ENCODE measurements at places on chromosomes 2 and 18.

DNA sequence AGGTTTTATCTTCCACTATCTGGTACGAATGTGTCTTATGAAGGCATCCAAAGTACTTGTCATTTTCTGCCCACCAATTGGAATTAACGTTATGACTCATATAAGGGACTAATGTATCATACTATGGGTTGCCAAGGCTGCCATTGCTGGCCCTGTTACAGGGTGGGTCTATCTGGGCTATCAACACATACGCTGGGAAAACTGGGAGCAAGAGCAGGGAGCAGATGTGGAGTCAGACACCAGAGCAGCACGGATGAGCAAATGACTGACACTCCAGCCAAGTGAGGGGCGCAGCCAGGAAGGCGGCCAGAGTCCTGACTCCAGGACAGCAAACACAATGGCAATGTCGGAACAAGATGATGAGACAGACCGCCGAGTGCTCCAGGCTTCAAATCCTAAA, 145.9 kb downstream of the COPS8 start:
- no peak for DNase-seq

DNA sequence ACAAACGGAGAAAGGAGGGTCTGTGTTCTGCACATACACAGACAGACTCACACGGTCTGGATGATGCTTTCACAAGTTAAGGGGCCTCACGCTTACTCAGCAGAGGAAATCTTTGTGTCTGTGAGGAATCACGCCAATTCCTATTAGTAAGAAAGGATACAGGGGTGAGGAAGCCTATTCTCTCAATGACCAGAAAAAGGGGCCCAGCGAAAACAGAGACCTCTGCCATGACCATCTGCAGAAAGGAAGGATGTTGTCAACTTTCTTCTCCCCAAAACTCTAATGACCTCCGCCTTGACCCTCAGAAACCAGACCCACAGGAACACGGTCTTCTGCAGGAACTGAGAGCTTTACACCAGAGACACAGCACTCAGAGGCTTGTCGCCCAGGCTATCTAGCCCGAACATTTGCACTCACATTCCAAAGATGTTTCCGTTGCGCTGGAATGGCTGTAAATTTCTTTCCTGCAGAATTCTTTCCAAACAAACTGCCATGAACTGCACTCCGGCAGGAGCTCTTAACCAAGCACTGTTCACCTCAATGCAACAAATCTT, 186.3 kb downstream of the TCF4 start:
- DNase-seq: peak; percentile 44

DNA sequence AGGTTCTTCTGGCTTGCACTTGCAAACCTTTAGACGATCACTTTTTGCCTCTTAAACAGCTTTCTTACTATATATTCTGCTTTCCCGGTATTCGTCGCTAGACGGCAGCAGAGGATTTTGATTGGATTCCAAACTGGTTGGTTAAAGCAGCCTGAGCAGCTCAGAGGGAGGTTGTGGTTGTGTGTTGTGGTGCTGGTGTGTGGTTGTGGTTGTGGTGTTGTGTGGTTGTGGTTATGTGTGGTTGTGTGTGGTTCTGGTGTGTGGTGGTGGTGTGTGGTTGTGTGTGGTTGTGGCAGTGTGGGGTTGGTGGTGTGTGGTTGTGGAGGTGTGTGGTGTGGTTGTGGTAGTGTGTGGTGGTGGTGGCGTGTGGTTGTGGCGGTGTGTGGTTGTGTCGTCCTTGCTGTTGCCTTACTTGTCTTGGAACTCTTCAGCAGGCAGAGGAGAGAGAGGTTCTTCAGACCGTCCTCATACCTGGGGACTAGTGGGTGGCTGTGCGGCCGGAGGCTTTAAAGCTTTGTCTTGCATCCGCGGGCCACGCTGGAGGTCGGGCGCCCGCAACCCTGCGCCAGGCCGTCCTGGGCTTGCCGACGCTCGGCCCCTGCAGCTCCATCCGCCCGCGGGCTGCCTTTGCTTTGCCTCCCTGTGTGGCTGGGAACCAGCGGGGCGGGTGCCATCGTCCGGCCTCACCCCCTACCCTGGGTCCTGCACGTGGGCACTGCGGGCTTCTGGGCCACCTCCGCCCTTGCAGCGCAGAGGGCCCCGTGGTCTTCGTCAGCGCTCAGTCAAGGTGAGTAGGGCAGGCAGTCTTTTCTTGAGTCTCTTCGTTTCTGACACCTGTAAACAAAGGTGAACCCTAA, 190.8 kb downstream of the ARHGAP28 start:
- peak; percentile 20 for DNase-seq

DNA sequence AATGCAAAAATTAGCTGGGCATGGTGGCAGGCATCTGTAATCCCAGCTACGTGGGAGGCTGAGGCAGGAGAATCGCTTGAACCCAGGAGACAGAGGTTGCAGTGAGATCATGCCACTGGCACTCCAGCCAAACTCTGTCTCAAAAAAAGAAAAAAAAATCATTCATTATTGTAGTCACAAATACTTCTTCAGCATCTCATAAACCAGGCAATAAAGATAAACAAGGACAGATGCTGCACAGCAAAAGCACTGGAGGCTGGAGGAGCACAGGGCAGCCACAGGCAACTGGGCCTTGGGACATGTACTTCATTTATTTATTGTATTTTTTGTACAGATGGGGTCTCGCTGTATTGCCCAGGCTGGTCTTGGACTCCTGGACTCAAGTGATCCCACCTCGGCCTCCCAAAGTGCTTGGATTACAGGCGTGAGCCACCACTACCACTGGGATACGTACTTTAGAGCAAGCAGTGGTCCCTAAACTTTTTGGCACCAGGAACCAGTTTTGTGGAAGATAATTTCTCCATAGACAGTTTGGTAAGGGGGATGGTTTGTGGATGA, 16.8 kb upstream of the MAT2A start:
- DNase-seq: no peak

- no peak for DNase-seq
Measured at GRCh38 chr18:6718267-6718666, 11.2 kb upstream of the ARHGAP28 start.

GRCh38 chr2:207513551-207514257, 16.1 kb upstream of the CREB1 start:
- DNase-seq: no peak

DNA sequence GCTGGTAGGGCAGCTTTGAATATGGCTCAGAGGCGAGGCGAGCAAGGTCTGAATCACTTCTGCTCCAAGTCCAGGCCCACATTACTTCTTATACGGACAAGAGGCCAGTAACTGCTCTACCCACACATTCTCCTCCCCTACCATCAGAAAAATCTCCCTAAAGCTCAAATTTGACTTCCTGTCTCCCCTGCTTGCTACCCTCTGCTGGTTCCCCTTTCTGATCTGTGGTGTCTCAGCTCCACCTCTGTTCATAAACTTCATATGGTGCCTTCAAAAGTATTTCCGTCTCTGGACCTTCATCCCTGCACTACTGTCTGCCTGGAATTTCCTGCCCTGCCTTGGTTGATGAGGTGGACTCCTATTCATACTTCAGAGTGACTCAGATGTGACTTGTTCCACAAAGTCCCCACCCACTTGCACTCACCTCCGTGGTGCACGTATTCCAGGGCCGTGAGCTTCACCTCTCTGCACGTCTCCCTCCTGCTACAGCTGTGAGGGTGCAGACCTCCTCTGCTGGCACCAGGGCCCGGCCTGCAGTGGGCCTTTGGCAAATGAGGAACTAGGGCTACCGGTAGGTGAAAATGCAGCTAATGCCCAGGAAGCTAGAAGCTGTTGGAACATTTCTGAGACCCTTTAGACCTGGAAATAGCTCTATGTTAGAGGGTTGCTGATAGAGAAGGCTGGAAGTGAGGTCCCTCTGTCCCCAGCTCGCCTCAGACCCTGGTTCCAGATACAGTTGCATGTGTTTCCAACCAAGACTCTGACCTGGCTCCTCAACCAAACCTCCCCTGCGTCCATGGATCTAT, 24.6 kb upstream of the KCMF1 start:
- no peak for DNase-seq

DNA sequence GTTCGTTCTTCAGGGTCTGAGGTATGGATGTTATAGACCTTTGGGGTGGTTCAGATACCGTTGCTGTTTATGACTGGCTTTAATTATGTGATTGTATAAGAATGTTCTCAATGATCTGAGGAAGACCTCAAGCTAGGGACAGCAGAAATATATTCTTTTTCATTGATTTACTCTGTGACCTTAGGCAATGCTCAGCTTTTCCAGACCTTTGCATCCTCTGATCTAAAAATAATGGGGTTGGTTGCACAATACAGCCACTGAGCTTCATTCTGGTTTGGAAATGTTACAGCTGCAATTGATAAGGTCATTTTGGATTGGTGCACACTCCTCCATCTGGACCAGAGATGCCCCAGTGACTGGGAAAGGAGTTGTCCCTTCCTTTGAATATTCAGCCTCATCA, 17.2 kb upstream of the CABYR start:
- DNase-seq: no peak

DNA sequence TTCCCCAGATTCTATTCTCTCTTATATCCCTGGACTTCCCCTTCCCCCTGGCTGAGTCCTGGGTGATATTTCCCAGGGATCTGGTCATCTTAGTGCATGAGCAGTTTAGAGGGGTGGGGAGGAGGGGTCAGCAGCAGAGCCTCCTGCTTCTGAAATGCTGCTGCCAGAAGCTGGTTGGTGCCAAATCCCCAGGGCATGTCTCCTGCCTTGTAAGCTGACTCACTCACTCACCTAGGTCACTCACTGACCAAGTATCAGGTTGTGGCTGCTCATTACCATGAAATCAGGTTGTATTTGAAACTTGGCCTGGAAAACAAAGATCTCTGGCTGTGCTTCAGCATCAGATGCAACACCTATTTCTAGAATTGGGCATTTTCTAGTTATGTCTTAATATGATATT, 14.3 kb downstream of the GPR39 start:
- DNase-seq: no peak

DNA sequence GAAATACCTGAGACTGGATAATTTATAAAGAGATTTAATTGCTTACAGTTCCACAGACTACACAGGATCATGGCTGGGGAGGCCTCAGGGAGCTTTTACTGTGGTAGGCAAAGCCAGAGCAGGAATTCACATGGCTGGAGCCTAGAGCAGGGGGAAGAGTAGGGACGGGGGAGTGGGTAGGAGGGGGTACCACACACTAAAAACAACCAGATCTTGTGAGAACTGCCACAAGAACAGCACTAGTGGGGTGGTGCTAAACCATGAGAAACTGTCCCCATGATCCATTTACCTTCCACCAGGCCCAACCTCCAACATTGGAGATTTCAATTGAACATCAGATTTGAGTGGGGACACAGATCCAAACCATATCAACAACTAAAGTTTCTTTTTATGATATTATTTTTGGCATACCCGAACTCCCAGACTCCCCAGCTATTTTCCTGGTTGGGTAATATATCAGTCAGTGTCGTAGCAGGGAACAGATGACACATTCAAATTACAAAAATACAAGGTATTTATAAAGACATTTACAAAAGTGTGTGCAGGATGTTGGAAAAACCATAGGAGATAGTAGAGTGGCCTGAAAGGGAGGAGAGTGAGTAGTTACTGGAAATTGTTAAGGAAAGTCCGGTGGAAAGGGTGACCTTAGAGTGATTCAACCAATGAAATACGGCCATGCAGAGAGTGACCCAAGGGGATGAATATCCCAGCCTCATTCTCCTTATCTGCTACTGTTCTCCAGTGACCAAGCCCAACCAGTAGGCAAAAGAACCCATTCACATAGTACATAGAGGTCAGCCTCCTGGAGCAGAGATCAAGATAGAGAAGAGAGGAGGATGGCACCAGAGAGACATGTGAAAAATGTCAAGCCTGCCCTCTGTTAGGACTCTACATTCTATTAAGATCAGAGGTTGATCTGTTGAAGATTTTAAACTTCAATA, 8.8 kb downstream of the RPL37A start:
- no peak for DNase-seq

- DNase-seq: no peak
Measured at GRCh38 chr2:191526091-191526490, 151.8 kb upstream of the NABP1 start.

Measured in NCI-H1048 (cell line).